ENCODE measurements at places on chromosomes 12 and 14.

DNA sequence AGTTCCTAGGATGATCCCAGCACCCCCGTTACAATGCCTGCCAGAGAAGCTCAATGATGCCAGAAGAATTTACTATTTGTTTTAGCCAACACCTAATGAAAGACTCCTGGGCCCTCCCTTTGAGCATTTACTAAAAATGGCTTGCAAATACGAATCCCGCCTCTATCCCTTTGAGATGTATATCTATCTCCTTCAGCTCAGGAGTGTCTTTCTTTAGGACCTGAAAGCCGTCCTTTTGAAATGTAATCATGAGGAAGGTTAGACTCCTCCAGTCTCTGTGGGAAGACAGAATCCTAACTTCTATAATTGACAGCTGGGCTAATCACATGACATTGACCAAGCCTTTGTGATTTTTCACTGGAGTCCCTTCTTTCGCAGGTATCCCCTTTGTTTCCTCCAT lies 19.2 kb upstream of the DYNC1H1 start:
- no peak for DNase-seq

GRCh38 chr14:82915381-82915780 lies 1381.7 kb upstream of the SEL1L start:
- no peak for DNase-seq

GRCh38 chr14:22506778-22507351 lies 82.2 kb downstream of the DAD1 start:
- no peak for DNase-seq

DNA sequence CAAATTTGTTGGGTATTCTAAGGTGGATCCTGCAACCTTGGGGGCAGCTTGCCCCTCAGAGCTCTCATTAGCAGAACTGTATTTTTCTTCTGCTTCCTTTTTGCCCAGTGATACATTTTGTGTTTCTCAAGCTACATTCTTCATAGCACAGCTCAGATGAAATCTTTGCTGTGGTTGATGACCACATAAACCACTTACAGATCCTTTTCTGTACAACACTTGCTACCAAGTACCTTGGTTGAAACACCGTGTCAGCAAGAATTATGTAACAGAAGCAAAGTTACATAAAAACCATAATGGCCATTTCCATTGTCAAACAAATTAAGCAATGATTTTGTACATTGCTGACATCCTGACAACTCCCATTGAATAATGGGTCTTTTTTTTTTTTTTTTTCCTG lies 9.7 kb upstream of the PLBD1 start:
- no peak for DNase-seq

DNA sequence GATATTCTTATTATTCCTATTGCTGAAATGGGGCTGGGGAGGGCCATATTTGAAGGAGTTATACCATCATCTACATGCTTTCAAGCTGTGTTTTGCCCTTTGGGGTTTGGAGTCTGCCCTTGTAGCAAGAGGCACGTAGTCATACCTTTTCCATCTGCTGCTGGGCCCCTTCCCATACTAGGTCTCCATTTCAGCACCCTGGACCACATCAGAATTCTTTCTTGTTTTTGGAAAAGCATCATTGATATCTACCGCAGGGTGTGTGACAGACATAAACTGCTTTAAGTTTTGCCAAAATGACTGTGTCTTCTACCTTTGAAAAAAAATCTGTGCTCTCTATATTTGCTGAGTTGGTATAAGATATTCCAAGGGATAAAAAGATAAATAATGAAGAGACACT lies 12.3 kb upstream of the DUSP6 start:
- no peak for DNase-seq

DNA sequence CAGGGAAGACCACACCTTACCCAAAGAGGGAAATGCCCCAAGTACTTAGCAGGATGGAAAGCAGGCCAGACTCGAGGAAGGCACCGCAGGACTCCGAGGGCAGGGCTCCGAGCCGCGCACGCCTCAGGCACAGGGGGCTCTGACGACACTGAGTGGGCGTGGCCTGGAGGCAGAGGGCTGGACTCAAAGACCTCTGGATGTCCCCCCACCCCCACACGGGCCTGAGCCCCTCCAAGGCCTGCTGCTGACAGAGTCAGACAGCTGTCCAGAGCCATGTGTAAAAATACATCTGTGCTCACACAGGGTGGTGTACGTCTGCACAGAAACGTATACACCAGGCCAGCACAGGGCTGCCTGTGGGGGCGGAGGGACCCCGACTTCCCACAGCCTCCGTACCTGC lies 1.4 kb downstream of the AKT1 start:
- no peak for DNase-seq

- DNase-seq: no peak
These were observed 136.2 kb upstream of the PDZRN4 start for GRCh38 chr12:41051954-41052353.

DNA sequence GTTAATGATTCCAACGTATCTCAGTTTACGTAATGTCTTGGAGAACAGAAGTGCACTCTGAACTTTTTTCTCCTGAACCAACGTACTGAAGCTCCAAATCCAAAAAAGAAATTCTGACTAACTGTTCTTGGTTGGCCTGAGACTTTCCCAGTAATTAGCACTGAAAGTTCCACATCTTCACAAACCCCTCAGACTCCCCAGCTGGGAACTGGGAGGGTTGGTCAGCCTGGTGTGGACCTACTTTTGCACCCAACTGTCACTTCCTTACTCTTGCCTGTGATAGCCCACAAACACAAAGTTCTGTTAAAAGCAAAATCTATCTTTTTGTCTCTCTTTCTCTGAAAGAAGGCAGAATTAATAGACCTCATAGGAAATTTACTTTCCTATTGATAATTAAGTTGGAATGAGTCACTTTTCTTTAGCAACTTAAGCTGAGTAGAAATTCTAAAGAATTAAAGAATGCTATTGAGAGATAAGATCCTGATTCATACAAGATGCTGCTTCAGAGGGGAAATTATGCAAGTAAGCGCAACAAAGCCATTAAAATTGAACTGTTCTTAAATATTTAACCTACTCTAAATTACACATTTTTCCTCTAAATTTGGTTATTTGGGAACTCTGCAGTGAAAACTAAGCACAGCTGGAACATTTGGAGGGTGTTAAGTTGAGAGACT lies 155.0 kb downstream of the EPS8 start:
- no peak for DNase-seq

GRCh38 chr12:53937596-53938325 lies 870 bp upstream of the HOXC13 start:
- no peak for DNase-seq

GRCh38 chr14:71789005-71789404 lies 143.2 kb upstream of the RGS6 start:
- no peak for DNase-seq

DNA sequence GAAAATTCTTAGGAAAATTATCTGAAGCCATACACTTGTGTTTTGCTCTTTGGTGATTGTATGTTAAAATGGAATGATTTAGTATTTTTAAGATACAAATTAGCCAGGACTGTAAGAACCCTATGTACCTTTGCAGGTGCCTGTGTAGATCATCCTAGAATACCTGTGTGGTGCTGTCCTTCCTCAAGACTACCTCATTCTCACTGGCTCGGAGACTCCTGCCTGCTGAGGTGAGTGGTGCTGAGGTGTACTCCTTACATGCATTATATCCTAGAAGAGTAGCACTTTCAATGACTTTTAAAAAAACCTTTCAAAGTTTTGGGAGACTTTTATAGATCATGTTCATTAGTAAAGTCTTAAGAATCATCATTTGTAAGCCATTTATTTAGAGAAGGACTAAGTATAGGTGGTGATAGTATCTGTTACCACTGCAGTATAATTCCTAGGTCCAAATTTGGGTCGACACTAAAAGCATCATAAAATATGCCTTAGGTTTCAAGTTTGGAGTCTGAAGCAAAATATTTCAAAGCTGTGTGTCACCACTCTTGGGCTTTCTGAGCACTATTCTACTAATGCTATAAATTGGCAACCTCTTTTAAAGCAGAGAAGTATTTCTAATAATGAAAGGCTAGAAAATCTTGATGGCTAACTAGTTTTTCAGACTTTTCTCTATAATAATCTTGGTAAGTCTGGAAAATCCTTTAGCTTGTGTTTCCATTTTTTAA lies 36.6 kb downstream of the RASSF8 start:
- no peak for DNase-seq

- no peak for DNase-seq
These were observed 27.8 kb downstream of the MUCL1 start for GRCh38 chr12:54882079-54882478.

GRCh38 chr12:20631711-20632110 lies 63.4 kb upstream of the SLCO1C1 start:
- DNase-seq: no peak

- DNase-seq: no peak
These were observed 70.7 kb downstream of the PTPN11 start for GRCh38 chr12:112489456-112489855.

DNA sequence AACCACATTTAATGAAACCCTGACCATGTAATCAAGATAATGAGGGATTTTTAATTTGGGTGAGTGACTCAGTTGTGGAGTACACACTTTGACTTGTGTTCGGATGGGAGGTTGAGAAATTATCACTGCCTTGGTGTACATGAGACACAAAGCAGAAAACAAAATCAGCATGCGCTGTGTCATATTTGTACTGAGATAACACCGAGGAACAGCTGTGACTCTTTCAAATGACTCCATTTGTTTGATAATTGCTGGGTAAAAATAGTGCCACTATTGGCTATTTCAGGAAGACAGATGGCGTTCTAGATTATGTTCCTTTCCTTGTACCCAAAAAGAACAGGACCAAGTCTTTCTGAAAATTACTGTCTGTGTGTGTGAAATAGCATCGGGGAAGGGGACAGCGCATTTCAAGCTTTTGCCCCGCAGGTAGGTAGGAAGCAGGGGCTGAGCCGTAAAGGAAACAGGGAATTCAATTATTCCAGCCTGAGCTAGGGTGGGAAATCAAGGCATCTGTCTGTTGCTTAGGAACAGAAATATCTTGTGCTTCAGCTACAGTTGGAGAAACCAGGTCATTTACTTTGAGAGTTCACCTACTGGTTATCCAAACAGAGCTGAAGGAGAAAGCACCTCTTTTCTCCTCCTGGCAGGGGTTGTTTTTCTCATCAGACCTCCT lies 114.3 kb downstream of the SNAPC1 start:
- DNase-seq: peak; percentile 20

- no peak for DNase-seq
These were observed 218.8 kb upstream of the BMP4 start for GRCh38 chr14:54175298-54175942.

DNA sequence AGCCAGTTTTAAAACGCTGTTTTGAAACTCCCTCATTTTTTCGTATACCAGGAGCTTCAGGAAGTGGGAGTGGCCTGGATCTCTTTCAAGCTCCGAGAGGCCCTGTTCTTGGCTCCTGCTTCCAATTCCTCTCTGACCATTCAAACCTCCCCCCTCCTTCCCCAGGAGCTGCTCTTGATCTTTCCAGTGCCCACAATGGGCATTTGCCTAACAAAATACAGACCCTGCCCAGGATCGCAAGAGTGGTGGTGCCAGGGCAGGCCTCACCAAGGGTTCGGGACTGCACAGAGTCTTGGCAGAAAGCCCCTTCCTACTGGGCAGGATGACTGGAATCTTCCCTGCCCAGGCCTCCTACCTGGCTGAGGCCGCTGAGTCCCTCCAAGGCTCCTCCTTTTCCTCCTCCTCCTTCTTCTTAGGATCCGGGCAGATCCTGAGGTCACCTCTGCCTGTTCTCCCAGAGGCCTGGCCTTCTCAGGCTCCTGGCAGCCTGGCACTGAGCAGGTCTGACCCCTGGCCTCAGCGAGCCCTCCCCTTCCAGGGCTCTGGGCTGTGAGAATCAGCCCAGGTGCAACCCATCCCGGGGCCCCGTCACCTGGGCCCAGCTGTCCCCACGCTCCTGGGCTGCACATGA lies 46.9 kb upstream of the NOS1 start:
- DNase-seq: no peak

- DNase-seq: no peak
These were observed 63.0 kb upstream of the ARHGAP5 start for GRCh38 chr14:32014057-32014456.

DNA sequence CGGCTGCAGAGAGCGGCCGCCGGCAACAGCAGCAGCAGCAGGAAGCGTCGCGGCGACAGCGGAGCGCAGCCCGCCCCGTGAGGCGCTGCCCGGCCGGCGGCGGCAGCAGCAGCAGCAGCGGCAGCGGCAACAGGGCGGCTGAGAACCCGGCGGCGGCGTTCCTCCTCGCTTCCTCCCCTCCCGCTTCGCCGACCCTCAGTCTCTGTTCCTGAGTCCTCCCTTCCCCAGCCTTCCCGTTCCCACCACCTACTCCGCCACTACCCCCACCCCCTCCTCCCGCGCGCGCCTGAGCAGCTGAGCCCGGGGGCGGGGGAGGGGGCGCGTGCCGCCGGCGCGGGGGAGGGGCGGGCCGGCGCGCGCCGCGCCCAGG lies 310 bp downstream of the BICDL1 start:
- no peak for DNase-seq

GRCh38 chr14:98444077-98444476 lies 827.9 kb downstream of the BCL11B start:
- no peak for DNase-seq

- no peak for DNase-seq
These were observed 96.0 kb upstream of the WSCD2 start for GRCh38 chr12:108033090-108033489.

DNA sequence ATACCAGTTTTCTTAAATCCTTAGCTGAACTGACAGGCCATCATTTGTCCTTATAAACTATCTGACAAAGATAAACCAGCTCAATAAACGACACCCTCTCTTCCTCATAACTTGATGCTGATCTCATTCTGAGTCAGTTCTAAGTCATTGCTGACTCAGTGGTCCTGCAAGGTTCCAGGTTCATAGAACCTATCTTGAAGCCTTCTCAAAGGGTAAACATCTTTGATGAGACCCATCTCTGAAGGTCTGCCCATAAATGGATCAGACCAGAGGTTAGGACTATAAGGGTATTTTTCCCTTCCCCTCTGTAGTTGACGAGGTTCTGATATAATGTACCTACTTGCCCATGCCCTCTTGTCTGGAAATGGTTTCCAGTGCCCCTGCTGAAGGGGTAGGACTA lies 11.9 kb downstream of the NAA25 start:
- DNase-seq: no peak

DNA sequence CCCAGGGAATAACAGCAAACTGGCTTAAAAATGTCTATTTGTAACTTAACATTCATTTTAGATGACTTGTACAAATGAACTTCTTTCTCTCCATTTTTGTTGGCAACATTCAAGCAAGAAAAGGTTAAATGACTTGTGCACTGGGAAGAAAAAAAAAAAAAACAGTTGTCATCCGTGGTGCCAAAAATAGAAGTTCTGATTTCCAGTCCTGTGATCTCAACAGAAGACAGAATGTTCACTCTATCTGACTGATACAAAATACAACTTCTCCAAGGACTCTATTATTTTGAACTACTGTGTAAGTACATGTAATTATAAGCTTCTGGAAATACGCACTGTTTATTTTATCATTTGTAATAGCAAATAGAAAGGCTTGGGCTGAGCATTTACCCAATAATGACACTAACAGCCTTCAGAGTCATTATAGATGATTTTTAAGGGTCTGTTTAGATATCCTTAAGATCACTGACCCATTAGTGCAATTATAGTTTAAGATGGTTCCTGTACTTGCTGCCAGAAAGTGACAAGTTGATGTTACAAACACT lies 59.9 kb downstream of the LIN7A start:
- DNase-seq: peak; percentile 29

DNA sequence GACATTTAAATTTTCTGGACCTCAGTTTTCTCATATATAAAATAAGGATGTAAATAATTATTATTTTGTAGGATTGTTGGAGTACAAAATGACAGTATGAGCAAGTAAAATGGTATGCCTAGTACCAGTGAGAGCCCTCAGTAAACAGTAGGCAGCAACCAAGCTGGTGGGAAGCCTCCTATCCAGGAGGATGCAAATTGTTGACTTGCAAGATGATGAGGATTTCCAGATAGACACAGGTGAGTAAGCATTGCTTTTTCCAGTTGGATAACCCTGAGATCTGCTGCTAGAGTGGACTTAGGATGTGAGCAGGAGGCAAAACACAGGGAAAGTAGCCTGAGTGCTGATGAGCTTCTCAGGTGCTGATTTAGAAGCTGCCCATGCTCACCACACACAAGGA lies 28.2 kb upstream of the AMIGO2 start:
- DNase-seq: no peak
